ENCODE measurements at places on chromosomes 12 and 14.

DNA sequence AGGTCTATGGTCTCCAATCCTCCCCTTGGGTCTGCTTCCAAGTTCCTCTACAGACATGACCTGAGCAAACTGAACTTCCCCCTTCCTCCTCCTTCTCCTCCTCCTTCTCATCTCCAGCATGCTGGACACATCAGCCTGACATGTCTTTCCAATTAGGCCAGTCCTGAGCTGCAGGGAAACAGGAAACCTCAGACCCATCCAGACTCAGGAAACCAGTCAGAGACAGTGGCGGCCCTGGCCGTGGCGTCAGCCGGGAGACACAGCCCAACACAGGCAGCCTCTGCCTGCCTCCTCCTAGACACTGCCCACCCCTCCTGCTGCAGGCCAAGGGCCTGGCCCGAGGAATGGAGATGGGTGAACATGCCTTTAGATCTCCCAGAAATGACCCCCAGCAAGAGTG lies 468.8 kb downstream of the BCL11B start:
- no peaks in the 10 kb centered on the region for H3K27me3 ChIP-seq
- no peak for DNase-seq
- no peaks in the 10 kb centered on the region for H3K4me1 ChIP-seq
- no peak overlapping the region for H3K4me3 ChIP-seq

DNA sequence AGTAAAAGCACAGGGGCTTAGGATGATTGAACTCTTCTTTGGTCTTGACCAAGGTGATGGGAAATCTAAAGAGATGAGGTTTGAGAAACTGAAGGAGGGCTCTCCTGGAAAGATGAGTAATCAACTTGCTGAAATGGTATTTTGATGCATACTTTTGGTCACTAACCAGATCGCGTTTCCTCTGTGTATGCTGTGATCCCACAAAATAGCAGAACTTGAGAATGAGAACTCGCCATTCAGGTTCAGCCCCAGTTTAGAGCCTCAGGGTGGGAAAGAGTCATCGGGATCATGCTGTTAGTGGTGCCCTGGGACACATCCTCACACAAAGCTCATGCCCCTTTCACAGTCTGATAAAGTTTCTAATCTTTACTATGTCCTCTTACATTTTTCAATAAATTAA lies 488.8 kb downstream of the ETNK1 start:
- no peak for DNase-seq
- no peaks in the 10 kb centered on the region for H3K27me3 ChIP-seq
- no peaks in the 10 kb centered on the region for H3K4me1 ChIP-seq

GRCh38 chr14:24159777-24160498 lies 1.1 kb upstream of the IRF9 start:
- no peaks in the 10 kb centered on the region for H3K27me3 ChIP-seq
- peaks cover 26% of the 10 kb centered on the region for H3K4me1 ChIP-seq
- no peak for DNase-seq
- peak overlapping the region; percentile 93 for H3K27ac ChIP-seq
- no peak overlapping the region for H3K4me3 ChIP-seq

- DNase-seq: no peak
- H3K4me1 ChIP-seq: peaks cover 5% of the 10 kb centered on the region
Measured at GRCh38 chr14:24425704-24426103, 3.8 kb downstream of the CBLN3 start.

DNA sequence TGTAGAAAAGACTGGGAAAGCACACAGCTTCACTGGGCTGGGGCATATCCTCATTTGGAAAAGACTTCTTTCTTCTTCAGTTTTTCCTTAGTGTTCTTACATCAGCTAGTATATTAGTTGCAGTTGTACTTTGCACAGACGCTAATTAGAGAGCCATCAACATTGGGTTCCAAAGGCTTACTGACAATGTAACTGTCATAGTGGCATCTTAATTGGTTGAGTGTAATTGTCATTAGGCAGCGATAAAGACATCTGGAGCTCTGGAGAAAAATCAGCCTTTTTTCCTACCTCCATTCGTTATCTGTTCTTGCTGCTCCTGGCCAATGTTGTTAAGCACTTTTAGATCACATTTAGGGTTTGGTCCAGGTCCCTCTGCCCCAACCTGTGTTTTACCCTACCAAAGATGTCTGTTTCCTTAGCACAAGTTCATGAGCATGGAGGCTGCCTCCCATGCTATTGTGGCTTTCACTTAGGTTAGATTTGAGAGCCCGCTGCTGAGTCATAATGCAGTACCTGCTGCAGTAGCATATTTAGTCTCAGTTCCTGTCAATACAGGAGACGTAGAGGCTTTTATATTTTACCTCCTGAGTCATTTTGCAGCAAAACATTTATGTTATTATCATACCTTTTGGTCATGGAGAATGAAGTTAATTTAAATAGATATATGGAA lies 49.2 kb downstream of the FBXW8 start:
- H3K27me3 ChIP-seq: no peaks in the 10 kb centered on the region
- H3K27ac ChIP-seq: no peak overlapping the region
- H3K36me3 ChIP-seq: peaks cover 9% of the 10 kb centered on the region

DNA sequence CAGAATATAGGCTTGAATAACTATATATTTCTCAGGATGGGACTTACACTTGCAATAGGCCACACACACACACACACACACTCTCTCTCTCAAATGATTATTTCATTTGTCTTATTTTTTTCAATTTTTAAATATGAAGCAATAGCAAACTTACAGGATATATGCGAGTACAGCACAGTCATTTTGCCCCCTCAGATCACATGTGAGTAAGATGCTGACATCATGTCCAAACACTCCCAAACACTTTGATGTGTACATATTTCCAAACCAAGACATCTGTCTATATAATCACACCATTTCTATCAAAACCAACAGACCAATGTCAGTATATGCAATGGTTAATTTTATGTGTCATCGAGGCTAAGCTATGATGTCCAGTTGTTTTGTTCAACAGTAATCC lies 1535.9 kb upstream of the FLRT2 start:
- no peaks in the 10 kb centered on the region for H3K36me3 ChIP-seq
- no peak overlapping the region for H3K27ac ChIP-seq
- H3K4me1 ChIP-seq: no peaks in the 10 kb centered on the region
- H3K4me3 ChIP-seq: no peak overlapping the region
- no peak for DNase-seq
- no peaks in the 10 kb centered on the region for H3K27me3 ChIP-seq

GRCh38 chr12:110247340-110248095 lies 33.5 kb upstream of the ATP2A2 start:
- peak overlapping the region; percentile 83 for H3K27ac ChIP-seq
- no peaks in the 10 kb centered on the region for H3K27me3 ChIP-seq
- H3K36me3 ChIP-seq: no peaks in the 10 kb centered on the region
- peaks cover 70% of the 10 kb centered on the region for H3K4me1 ChIP-seq
- no peak overlapping the region for H3K4me3 ChIP-seq

GRCh38 chr12:127238107-127238506 lies 1028.9 kb upstream of the TMEM132C start:
- H3K4me1 ChIP-seq: no peaks in the 10 kb centered on the region
- H3K27me3 ChIP-seq: no peaks in the 10 kb centered on the region
- no peak overlapping the region for H3K27ac ChIP-seq
- no peaks in the 10 kb centered on the region for H3K36me3 ChIP-seq

GRCh38 chr12:124445826-124446225 lies 121.6 kb downstream of the NCOR2 start:
- DNase-seq: no peak
- no peak overlapping the region for H3K27ac ChIP-seq
- peaks cover 75% of the 10 kb centered on the region for H3K36me3 ChIP-seq
- H3K4me1 ChIP-seq: peaks cover 1% of the 10 kb centered on the region
- no peaks in the 10 kb centered on the region for H3K27me3 ChIP-seq

GRCh38 chr14:80005561-80005960 lies 205.7 kb downstream of the DIO2 start:
- no peaks in the 10 kb centered on the region for H3K36me3 ChIP-seq
- no peak overlapping the region for H3K4me3 ChIP-seq
- H3K27me3 ChIP-seq: no peaks in the 10 kb centered on the region
- H3K27ac ChIP-seq: no peak overlapping the region
- DNase-seq: no peak
- H3K4me1 ChIP-seq: no peaks in the 10 kb centered on the region

- H3K4me3 ChIP-seq: no peak overlapping the region
- peaks cover 6% of the 10 kb centered on the region for H3K36me3 ChIP-seq
- no peak overlapping the region for H3K27ac ChIP-seq
- H3K27me3 ChIP-seq: no peaks in the 10 kb centered on the region
- DNase-seq: no peak
- H3K4me1 ChIP-seq: peaks cover 9% of the 10 kb centered on the region
Measured at GRCh38 chr14:101929096-101929495, 35.3 kb upstream of the DYNC1H1 start.

- no peak overlapping the region for H3K4me3 ChIP-seq
- DNase-seq: no peak
- H3K27me3 ChIP-seq: no peaks in the 10 kb centered on the region
- H3K36me3 ChIP-seq: no peaks in the 10 kb centered on the region
- no peak overlapping the region for H3K27ac ChIP-seq
Measured at GRCh38 chr12:111386885-111387284, 18.0 kb upstream of the PHETA1 start.

DNA sequence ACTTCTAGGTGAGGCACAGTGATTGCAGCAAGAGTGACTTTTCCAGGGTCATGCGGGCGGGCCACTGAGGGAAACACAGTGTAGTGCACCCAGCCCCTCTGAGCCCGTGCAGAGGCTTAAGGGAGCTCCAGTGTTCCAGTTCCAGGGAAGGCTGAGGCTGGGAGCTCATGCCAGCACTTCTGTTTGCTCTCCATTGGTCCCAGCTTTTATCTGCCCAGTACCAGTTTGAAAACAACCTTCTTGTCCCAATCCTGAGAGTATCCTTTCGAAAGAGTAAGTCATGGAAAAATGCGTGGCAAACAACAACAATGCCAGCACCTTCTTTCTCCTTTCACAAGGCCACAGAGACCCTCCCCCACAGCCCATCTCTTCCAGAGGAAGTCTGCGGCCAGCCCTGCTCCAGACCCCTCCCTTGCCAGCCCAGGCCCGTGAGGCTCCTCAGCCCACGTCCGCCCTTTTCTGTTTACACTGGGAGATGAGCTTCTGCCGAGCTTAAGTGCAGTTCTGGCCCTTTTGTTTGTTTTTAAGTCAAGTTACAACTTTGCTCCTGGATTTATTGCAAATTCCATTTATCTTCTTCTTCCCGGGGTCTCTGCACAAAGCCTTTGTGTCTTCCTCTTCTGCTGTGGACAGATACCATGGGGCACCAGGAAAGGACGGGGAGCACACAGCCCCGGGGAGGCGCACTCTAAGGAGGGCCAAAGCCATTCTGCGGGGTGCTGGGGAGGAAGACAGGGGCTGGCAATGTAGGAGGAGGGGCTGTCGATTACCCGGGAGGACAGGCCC lies 185.6 kb downstream of the ZFP36L1 start:
- H3K27me3 ChIP-seq: no peaks in the 10 kb centered on the region
- peak; percentile 69 for DNase-seq
- peak overlapping the region; percentile 1 for H3K27ac ChIP-seq
- no peak overlapping the region for H3K4me3 ChIP-seq
- H3K4me1 ChIP-seq: peaks cover 17% of the 10 kb centered on the region
- no peaks in the 10 kb centered on the region for H3K36me3 ChIP-seq

DNA sequence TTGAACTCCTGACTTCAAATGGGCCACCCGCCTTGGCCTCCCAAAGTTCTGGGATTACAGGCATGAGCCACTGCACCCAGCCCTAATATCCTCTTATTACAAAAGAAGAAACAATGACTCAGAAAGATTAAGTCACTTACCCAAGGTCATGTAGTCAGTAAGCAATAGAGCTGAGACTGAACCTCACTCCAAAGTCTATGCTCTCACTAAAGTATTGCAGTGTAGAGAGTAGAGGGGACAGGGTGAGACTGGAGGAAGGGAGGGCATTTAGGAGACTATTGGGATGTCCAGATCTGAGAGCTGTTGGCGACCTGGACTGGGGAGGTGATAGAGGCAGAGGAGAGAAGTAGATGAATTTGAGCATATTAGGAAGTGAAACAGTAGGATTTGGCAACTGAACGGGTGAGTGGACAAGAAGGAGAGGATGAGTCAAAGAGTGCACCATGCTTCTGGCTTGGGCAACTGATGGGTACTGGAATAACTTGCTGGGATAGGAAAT lies 11.8 kb downstream of the P2RX7 start:
- peaks cover 4% of the 10 kb centered on the region for H3K36me3 ChIP-seq
- no peak overlapping the region for H3K4me3 ChIP-seq
- no peak overlapping the region for H3K27ac ChIP-seq
- no peaks in the 10 kb centered on the region for H3K4me1 ChIP-seq

DNA sequence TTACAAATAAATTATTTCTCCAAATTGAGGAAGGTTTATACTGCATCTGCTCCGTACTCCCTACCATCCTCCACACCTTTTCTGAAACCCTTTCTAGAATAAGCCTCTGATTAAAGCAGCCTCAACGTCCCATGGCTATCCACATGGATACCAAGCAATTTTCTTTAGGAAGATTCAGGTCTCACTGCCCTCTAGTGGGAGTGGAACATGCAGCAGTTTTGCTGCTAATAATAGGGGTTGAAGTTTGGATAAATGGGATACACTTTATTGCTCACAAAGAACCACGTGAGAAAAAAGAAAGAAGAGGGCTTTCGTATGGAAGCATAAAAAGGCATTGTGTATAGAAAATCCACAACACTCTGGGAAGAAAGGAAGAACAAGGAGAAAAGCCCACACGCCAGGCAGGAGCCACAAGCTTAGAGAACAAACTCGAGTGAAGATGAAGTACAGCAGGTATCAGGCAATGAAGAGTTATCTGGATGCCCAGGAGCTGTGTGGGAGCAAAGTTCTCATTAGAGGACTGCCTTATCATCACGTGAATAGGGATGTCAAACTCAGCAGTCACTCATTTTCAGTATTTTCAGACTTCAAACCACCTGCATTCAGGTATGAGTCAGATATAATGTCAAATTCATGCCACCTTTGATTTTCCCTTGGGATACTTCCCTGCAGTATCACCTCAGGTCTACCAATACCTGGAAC lies 45.8 kb downstream of the CCER1 start:
- H3K27ac ChIP-seq: no peak overlapping the region
- H3K27me3 ChIP-seq: no peaks in the 10 kb centered on the region
- no peak overlapping the region for H3K4me3 ChIP-seq
- no peak for DNase-seq

DNA sequence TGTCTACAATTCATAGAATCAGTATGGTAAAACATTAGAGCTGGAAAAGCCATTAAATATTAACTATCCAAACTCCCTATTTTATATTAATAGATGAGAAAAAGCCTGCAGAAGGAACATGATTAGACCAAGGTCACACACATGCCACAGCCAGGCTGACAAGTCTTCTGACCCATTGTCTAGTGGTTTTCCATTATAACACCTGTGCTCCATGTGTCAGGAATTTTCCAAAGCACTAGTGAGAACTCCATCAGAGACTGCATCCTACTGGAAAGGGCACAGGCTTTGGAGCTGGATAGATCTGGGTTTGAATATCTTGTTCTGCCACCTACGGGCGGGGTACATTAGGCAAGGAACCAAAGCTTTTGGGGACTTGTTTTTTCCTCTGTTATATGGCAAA lies 325.5 kb downstream of the RAD51B start:
- H3K4me3 ChIP-seq: no peak overlapping the region
- peaks cover 63% of the 10 kb centered on the region for H3K4me1 ChIP-seq
- no peaks in the 10 kb centered on the region for H3K36me3 ChIP-seq

DNA sequence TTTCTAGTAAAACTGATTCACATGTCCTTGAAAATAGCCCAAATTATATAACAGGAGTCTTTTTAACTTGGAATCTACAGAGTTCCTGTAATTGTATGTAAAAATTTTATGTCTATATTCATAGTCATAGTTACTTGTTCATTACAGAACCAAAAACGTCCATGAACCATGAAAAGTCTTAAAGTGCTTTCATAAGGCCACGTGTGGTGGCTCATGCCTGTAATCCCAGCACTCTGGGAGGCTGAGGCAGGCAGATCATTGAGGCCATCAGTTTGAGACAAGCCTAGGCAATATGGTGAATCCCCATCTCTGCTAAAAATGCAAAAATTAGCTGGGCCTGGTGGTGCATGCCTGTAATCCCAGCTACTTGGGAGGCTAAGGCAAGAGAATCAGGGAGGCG lies 48.4 kb downstream of the GALNT4 start:
- no peak for DNase-seq
- H3K4me1 ChIP-seq: no peaks in the 10 kb centered on the region
- no peaks in the 10 kb centered on the region for H3K27me3 ChIP-seq
- H3K36me3 ChIP-seq: no peaks in the 10 kb centered on the region
- no peak overlapping the region for H3K4me3 ChIP-seq

Measured in tibial artery (tissue), 4 donors.